Lung microvascular endothelial cell (primary cell): ENCODE measurements at places on chromosomes 13 and 19. TPM values are rescaled to one million over a fixed set of nuclear protein-coding genes. Genes with fewer than 3 reads are reported as not detected.

- DNase-seq, result no peak
Measured at GRCh38 chr13:32191452-32191998, 123.6 kb downstream of the ZAR1L start.

DNA sequence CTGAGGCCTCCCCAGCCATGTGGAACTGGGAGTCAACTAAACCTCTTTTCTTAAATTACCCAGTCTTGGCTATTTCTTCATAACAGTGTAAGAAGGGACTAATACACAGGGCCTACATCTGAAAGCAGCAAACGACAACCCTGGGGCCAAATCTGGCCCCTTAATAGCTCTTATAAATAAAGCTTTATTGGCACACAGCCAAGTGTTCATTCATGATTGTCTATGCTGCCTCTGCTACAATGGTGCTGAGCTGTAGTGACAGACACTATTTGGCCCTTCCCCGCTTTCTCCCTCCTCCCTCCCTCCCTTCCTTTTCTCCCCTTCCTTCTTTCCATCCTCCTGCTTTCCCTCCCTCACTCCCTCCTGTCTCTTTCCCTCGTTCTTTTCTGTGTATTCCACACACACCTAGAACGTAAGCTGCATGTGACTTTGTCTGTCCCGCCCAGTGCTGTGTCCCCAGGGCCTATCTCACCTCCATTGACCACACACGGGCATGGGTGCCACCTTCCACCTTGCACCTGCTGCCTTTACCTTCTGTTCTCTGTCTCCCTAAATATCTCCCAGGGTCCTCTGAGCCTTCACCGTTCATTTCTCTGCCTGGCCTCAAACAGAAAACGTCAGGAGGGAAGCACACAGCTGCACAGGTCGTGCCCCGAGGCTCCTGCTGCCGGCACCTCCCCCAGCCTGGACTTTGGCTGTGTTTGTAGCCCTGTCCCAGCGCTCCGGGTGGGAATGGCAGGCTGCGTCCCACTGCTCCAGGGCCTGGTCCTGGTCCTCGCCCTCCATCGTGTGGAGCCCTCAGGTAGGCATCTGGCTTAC lies at the start of gene PROZ:
Gene PROZ, plus strand, starts transcription at position 720 of the 819 bp plus-strand sequence. Its CDS starts 13 bp downstream, at position 733.
- no peak for DNase-seq

Gene SIGLECL1
- total RNA-seq, result not detected in 2 replicates

DNA sequence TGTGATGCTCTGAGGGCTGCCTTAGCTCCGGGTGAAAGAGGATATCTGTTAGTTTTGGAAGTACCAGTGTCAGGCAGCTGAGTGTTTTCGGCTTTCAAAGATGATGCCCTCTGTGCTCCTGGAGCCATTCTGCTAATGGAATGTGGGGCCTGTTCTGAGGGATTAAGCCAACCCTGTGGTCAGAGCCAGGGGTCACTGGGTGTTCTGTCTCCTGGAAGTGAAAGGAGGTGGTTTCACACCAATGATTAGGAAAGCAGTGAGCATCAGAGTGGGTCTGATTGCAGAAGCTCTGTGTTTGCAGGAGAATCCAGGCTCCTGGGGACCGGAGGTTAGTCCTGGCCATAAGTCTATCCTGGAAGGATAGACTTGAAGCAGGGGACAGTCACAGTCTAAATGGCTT lies 94.6 kb downstream of the UQCRFS1 start:
- no peak for DNase-seq

Gene ZGLP1
- total RNA-seq, result 0.22 and 0.40 TPM in 2 replicates

DNA sequence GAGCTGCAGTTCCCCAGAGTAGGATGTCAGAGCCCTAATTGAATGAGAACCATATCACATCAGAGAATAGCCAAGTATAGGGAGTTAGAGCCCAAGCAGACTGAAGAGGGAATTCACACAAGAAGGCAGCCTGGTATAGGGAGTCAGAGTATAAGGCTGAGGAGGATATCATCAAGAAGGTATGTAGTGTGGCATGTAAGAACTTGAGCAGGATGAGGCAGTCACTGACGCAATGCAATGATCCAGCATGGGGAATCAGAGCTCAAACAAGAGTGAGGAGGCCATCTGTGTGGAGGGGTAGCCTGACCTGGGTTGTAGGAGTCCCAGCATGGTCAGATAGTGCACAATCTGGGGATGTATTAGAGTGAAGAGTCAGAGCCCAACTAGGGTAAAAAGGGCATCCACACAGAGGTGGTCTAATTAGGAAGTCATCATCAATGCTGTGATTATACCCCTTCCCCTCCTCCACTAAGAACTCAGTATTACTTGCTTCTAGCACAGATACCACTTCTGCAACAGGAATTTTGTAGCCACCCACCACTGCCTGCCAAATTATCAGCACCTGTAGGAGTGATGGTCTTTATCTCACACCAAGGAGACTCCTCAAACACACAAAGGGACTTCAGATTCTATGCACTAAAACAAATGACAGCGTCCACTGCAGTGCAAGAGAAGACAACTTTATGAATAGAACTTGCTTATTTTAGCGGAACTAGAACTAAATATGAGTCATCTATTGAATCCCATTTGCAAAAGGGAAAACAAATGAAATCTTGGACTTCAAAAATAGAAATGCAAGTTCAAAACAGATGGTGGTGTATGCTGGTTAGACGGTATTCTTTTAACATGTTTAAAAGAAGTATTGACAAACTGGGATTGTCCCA lies 107.2 kb downstream of the FNDC3A start:
- DNase-seq, result no peak

Gene CACNA1A
- under 0.01 and 0.20 TPM in 2 replicates for total RNA-seq

GRCh38 chr13:56332671-56333070 lies 808.0 kb upstream of the PRR20A start:
- DNase-seq, result no peak

Gene COMP
- not detected in 2 replicates for total RNA-seq

Gene VAV1
- 0.22 TPM in 1 of 2 replicates, not detected in the other for total RNA-seq

GRCh38 chr13:43128504-43128961 lies 105.1 kb downstream of the DNAJC15 start:
- no peak for DNase-seq

GRCh38 chr19:27868007-27868406 lies 1344.9 kb downstream of the UQCRFS1 start:
- DNase-seq, result no peak

Gene CEACAM5
- total RNA-seq, result not detected in 2 replicates

Gene CDC42EP5
- 53.2 and 124 TPM in 2 replicates for total RNA-seq

DNA sequence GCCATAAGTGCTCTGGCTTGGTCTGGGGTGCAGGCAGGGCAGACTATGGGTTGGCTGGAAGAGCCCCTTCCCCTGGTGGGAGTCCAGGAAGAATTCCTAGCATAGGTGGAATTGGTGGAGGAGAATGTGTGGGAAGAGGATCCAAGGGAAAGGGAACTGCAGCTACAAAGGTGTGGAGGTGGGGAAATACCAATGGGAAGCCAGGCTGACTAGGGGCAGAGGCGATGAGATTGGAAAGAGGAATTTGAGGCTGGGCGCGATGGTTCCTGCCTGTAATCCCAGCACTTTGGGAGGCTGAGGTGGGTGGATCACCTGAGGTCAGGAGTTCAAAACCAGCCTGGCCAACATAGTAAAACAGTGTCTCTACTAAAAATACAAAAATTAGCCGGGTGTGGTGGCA lies 4.8 kb upstream of the SDHAF1 start:
- no peak for DNase-seq

DNA sequence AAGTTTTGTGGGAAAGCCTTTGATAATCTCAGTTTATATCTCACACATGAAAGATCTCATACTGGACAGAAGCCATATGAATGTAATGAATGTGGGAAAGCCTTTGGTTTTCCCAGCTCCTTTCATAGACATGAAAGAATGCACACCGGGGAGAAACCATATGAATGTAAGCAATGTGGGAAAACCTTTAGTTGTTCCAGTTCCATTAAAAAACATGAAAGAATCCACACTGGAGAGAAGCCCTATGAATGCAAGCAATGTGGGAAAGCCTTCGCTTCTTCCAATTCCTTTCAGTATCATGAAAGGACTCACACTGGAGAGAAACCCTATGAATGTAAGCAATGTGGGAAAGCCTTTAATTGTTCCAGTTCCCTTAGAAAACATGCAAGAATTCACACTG lies 54.8 kb downstream of the ZNF627 start:
- no peak for DNase-seq

DNA sequence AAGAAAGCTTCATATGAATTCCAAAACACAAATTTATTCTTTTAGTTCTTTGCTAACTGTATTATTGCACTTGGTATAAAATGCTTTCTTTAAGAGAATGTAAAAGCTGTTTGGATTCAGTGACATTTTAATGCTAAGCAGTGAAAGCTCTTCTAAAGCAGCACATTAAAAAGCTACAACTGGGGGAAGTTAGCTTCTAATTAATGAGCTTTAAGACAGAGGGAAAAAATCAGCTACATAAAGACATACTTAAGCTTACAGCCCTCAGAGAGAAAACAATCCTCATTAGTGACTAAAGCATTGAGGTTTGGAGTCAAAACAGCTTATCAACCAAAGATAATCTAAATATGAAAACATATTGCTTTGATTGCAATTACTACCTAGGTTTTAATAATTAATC lies 1222.2 kb upstream of the SPRY2 start:
- no peak for DNase-seq

Gene TTC9B
- total RNA-seq, result under 0.01 TPM in 1 of 2 replicates, not detected in the other

- DNase-seq, result peak; percentile 17
Measured at GRCh38 chr13:44730099-44730498, 154.0 kb upstream of the TSC22D1 start.

Gene CATSPERD
- total RNA-seq, result not detected in 2 replicates

- DNase-seq, result no peak
Measured at GRCh38 chr13:108460746-108461145, 168.7 kb upstream of the MYO16 start.

DNA sequence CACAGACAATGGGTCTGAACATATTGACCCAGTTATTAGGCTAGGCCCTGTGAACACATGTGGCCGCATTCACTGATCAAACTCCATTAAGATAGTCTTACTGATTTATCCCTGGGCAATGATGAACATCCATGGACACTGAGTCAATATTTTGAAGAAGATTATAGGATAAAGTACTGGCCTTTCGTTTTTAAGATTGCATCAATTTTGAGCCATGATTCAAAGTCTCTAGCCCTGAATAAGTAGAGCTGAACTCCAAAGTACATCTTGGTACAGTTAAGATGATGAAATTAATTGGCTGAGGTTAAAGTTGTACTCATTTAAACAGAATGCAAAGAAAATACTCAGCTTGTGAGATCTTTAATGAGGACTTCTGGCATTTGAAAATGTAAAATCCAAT lies 1581.9 kb downstream of the EFNB2 start:
- DNase-seq, result no peak

Gene CYP4F2
- 0.22 TPM in 1 of 2 replicates, not detected in the other for total RNA-seq

DNA sequence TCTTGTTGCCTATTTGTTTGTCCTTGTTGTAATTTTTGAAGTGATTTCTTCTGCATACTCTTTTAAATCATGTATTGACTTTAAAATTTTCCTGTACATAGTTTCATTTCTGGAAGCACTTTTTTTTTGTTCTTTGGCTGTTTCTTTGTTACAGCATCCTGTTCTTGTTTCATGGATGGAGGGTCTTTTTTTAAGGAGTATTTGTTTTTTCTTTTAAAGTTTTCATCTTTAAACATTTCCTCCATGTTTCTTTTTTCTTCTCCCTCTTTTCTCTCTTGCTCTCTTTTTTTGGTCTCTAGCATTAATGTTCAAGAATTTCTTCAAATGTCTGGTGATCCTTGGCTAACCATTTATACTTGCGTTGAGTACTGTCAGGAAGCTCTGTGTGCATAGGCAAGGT lies 58.8 kb downstream of the URI1 start:
- no peak for DNase-seq

Gene PCDH17
- 2.2 and 7.9 TPM in 2 replicates for total RNA-seq

DNA sequence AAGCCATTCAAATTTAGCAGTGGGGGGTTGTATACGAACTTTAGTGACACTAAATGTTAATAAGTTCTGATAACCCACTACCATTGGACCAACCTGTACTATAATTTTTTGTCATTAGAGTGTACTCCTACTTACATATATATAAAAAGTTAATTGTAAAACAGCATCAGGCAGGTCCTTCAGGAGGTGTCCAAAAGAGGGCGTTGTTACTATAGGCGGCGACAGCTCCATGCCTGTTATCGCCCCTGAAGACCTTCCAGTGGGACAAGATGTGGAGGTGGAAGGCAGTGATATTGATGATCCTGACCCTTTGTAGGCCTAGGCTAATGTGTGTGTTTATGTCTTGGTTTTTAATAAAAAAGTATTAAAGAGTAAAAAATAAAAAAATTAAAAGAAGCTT lies 27.5 kb downstream of the SPRYD7 start:
- peak; percentile 4 for DNase-seq

- peak; percentile 33 for DNase-seq
Measured at GRCh38 chr19:49851456-49852259, 699 bp downstream of the PTOV1 start.

Gene CERS1
- 2.4 and 5.6 TPM in 2 replicates for total RNA-seq

- no peak for DNase-seq
Measured at GRCh38 chr19:5123646-5124045, 154.7 kb downstream of the KDM4B start.

GRCh38 chr19:38744298-38744681 lies at the start of gene CAPN12:
Gene CAPN12 (minus strand): TSS chr19:38744474. CDS start chr19:38744165, 309 bp downstream.
- no peak for DNase-seq

Gene FFAR3
- total RNA-seq, result under 0.01 TPM in 1 of 2 replicates, not detected in the other

DNA sequence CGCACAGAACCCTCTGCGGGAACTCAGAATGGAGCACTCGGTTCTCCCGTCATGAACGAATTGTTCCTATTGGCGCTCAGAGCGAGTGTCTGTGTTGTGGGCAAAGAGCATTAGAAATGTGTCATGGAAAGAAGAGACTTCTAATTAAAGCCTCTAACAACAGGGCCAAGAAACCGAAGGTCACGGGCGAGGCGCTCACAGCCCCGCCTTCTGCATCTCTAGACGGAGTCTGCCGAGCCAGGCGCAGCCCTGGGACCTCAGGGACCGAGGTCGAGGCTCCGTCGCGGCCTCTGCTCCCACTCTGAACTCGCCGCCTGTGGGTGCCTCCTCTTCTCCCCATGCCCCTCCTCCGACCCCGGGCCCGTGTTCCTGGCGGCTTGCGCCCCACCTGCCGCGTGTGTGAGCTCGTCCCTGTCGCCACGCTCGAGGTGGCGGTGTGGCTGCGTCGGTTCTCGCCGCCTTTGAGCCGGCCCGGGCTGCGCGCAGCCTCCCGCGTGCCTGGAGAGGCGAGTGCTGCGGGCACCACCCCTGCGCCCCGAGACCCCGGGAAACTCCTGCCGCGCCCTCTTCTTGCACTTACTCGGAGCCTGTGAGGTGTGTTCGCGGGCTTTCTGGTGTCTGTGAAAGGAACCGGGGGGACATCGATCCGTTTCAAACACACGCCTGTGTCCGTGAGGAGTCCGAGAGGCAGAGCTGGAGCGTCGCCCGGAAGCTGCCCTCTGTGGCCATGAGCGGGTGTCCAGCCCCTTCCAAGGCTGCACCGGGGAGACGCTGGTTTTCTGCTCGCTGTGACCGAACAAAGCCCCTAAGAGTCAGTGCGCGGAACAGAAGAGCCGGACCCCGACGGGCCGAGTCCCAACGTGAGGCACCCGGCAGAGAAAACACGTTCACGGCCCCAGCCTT lies 45.4 kb upstream of the SPACA7 start:
- no peak for DNase-seq

Gene FUT2
- total RNA-seq, result not detected in 2 replicates

GRCh38 chr13:76754414-76754813 lies 131.8 kb downstream of the KCTD12 start:
- DNase-seq, result peak; percentile 87

Gene OR4F17
- not detected in 2 replicates for total RNA-seq

- DNase-seq, result no peak
Measured at GRCh38 chr19:58217069-58217481, 11.6 kb upstream of the ZNF544 start.

Gene SLC7A1
- 10.7 and 27.8 TPM in 2 replicates for total RNA-seq

GRCh38 chr13:50387051-50387581 lies 371.9 kb downstream of the KCNRG start:
- DNase-seq, result peak; percentile 43
